ENCODE measurements at places on chromosomes 11 and 22. TPM values are rescaled to one million over a fixed set of nuclear protein-coding genes. Genes with fewer than 3 reads are reported as not detected.

DNA sequence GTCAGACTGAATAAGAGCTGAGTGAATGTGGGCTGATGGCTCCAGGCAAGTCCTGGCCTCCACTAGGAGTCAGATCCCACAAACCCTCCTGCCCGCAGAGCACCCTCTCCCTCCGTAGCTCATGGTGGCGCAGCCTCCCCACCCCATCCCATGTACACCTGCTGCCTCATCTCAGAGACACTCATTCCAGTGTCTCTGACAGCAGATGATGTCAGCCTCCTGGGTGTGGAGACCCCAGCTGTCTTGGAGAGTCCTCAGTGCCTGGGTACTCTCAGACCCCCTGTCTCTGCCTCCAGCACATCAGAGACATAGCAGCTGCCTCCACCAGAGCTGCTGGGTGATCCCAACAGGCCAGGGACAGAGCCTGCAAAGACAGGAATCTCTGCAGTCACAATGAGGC lies 9.5 kb downstream of the IGLL5 start:
- no peak for DNase-seq

DNA sequence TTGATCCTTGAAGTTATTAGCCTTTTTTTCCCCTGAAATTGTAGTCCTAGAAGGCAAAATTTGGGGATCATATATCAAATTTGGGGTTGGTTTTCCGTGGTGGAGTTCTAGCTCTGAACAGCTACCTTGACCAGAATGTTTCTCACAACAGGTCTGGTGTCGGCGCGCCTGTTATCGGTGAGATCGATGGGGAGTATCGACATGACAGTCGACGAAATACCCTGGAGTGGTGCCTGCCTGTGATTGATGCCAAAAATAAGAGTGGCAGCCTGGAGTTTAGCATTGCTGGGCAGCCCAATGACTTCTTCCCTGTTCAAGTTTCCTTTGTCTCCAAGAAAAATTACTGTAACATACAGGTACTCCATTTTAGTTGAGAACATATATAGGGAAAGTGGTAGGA lies 9.9 kb upstream of the PHLDB1 start:
- no peak for DNase-seq

DNA sequence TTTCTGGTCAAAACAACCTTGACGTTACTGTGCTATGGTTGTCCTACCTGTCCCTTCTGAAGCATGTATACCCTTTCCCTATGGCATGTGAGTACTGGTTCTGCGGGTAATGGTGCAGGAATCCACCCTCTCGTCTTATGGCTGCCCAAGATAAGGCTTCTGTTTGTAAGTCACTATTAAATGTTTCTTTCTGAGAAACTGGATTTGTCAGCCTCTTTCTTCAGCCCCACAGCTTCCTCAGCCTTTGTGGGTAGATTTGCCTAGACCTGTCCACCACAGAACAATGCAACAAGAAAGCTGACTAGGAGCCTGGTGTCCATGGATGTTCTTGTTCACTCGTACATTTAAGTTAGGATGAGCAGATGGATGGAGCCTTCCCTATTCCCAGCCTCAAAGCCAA lies 14.4 kb downstream of the MMP7 start:
- DNase-seq: no peak

DNA sequence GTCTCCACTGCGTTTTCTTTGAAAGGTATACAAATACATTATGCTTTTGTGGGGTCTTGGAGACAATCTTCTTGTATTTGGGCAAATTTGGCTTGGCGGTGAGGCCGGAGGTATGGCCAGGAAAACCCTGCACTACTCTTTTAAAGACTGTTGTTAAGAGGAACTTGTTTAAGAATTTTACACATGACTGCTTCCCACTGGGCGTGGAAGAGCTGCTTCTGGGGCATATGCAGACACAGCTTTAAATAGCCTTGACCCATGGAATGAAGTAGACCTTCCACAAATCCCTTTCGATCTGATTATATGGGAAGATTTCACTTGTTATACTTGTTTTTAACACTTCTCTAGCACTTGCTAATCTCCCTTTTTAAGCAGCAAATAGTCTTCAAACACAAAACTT lies 453.6 kb downstream of the MN1 start:
- no peak for DNase-seq

OR52E2 gene
- total RNA-seq: not detected

NCAM1 gene
- 250 TPM for total RNA-seq

FAT3 gene
- total RNA-seq: 0.03 TPM

SLC22A12 gene
- not detected for total RNA-seq
